NCI-H446 treated with DMSO at 0.1 percent for 48 hours (cell line): ENCODE measurements at places on chromosomes 7 and 10.

DNA sequence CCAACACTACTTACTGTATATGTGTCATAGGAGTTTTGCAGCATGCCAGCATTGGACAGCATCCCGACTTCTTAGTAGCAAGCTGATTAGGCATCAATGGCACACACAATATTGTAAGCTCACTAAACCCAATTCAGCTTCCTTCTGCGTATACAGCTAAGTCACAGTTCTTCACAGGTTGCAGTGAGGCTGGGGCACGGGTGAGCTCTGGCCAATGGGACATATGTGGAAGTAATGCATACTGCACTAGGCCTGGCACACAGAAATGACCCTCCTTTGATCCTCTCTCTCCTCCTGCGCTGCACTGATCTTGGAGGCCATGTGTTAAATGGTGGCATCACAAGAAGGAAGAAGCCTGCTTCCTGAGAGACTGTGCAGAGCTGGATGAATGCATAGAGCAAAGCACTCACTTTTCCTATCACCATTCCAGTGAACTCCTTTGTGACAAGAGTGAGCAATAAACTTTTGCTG lies 11.9 kb downstream of the RAB11FIP2 start:
- DNase-seq: no peak

- no peak for DNase-seq
Measured at GRCh38 chr10:108631332-108631731, 1292.0 kb downstream of the XPNPEP1 start.

DNA sequence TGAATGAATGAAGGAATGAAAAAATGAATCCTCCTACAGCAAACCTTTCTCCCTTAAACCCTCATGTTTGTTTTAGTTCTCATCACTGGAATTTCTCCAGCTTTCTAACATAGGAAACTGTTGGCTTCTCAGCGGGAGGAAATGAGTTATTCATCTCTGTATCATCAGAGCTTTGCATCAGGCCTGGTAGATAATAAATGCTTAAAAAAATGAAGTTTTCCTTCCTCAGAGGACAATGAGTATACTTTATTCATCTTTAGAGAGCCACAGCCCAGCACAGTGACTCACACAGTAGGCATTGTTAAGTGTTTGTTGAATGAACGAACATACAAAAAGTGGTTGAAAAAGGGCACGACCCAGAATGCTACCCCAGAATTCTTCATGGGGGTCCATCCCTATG lies 62.6 kb downstream of the COL13A1 start:
- DNase-seq: no peak

- DNase-seq: no peak
Measured at GRCh38 chr7:88915615-88916014, 120.1 kb upstream of the TEX47 start.

DNA sequence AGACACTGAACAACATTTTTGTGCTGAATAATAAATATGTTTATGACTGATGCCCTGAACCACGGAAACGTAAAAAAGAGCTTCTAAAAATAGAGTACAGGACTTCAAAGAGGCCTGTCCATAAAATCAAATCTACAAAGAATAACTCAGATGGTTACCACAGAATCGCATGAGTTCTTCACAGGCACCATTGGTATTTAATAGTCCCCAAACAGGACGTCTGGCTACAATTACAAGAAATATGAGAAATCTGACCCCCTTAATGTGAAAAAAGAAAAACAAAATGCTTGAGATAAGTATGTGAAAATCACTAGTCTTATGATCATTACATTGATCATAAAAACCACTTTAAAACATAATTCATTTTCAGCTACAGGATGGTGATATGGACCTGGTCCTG lies 20.8 kb downstream of the CYTH3 start:
- no peak for DNase-seq

DNA sequence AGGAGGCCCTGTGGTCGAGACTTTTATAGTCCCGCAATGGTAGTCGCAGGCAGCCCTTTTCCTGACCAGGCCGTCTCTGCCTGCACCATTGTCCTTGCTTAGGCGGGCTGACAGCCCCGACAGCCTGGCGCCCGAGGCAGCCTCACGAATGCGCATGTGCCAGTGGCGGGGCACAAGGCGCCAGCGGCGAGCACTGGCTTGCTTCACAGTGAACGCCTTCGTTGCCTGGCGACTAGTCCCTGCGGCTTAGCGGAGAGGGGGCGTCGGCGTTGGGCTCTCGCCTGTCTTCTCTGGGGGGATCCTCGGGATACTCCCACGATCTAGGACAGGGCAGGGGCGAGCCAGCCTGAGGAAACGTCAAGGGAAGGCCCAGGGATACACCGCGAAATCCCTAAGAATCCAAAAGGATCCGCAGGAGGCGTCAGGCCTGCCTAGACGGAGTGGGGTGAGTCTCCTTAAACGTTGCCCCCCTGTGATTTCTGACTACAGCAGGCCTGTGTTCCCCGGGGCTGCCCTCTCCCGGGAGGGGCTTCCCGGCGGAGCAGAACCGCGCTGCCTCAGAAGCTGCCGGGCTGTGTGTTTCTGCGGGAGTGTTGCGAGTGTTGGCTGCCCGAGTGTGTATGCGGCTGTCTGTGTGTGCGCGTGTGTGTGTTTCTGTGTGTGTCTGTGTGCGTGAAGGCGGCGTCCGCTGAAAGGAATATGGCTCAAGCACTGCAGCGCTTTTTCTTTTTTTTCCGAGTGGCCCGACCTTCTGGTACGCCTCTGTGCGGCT lies 20.5 kb upstream of the ZNF273 start:
- no peak for DNase-seq

DNA sequence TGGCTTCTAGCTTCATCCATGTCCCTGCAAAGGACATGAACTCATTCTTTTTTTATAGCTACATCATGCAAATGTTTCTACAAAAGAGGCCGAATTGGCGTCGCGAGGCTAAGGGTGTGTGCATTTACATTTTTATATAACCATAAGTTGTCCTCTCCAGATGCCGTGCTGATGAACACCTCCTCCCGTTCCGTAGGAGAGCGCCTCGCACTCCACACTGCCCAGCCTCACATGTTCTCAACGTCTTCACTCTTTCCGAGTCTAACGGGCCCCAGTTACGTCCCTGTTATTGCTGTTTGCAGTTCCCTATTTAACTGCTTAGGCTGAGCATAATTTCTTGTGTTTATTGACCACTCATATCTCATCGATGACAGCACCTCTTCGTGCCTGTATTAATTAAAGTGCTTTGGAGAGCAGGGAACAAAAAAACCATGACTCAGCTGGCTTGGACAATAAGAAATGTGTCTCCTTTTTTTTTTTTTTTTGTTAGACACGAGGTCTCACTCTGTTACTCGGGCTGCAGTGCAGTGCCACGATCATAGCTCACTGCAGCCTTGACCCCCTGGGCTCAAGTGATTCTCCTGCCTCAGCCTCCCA lies 113.5 kb upstream of the SDK1 start:
- DNase-seq: no peak

DNA sequence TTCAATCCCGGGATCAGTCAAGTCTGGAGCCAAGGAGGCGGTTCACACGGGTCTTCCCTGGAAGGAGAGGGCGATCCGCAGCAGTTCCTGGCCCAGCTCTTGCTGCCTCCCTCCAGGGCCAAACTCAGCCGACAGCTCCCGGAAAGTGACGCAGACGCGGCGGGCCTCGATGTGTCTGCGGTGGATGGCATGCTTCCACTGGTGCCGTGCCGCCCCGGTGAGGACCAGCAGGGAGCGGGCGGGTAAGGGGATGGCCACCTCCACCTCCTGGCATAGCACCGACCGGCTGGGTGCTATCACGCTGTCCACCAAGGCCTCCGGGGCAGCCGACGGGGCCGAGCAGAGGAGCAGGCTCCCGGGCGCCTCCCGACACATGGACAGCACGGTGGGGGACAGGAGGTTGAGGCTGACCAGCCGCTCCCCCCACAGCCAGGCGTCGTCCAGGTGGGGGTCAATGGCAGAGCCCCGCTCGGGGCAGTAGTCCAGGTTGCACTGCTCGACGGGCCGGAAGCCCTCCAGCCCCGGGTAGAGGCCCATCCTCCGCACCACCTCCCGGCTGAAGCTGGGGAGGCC lies 7.2 kb downstream of the ALKBH4 start:
- DNase-seq: no peak

- no peak for DNase-seq
Measured at GRCh38 chr10:101397140-101397539, 43.2 kb downstream of the BTRC start.

GRCh38 chr10:52011118-52011517 lies 303.0 kb upstream of the DKK1 start:
- no peak for DNase-seq

GRCh38 chr7:51021906-51022570 lies 239.3 kb upstream of the GRB10 start:
- DNase-seq: no peak

DNA sequence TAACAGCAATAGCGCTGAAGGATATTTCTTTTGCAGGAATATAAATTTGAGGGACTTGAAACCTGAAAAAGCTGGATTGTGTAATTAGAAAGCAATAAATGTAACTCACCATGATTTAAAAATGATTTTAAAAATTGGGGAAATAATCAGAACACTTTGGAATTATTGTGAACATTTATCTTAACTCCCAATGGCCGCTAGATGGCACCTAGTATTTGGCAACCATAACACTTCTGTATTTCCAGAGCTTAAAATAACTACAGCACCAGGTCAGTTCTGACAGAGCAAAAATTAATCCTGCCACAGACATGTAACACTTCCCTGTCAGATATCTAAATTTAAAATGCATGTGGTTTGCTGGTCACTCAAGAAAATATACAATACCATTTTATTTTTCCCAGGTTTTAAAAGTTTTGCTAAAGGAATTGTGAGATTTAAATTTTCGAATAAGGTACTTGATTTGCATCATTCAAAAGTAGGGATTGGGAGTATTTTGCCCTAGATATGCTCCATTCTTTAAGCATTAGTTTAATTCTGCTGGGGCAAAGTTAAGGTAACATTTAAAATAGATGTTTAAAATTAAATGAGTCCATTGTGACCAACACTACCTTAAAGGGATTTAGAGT lies 144.5 kb downstream of the PPP1R3A start:
- DNase-seq: peak; percentile 36

GRCh38 chr7:45259966-45260646 lies 102.5 kb downstream of the RAMP3 start:
- no peak for DNase-seq

- no peak for DNase-seq
Measured at GRCh38 chr10:50577681-50578350, 45.9 kb downstream of the SGMS1 start.

- no peak for DNase-seq
Measured at GRCh38 chr7:424961-425793, 94.5 kb downstream of the PDGFA start.

DNA sequence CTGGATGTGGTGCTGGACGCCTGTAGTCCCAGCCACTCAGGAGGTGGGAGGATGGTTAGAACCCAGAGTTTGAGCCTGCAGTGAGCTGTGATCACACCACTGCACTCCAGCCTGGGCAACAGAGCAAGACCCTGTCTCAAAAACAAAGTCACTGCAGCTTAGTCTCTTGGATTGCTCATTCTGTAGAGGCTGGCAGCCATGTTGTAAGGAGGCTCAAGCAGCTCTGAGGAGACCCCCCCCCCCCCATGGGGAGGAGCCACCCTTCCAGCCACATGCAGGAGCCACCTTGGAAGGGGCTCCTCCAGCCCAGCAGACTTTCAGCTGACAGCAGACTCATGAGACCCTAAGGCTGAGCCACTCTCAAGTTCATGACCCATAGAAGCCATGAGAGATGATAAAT lies 68.4 kb downstream of the FOXL3 start:
- no peak for DNase-seq

DNA sequence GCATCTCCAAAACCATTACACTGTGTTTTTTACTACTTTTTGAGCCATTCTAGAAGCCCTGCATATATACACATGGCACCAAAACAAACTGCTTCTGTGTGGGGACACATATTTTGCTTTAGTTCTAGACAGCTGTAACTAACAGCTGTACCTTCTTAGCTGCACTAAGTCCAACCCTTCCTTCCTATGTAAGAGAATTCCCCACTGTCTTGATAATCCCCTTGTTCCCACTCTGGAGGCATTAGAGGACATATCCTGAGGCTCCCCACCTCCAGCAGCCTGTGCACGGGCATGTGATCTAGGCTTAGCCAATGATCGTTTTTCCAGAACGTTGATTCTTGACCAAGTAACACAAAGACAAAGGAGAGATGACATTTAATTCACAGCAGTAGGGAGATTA lies 13.3 kb upstream of the CDK13 start:
- no peak for DNase-seq

DNA sequence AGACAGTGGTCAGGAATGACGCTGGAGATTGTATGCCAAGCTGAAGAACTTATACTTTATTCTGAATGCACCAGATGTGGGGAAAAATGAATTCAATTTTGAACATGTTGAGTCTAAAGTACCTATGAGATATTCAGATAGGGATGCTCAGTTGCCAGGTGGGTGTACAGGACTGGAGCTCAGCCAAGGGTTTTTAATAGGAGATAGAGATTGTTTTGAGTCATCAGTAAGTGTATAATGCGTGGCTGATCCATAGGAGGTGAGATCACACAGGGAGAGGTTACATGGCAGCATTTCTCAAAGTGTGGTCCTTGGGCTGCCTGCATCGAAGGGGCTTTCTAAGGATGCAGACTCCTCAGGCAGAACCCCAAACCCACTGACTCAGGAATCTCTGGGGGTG lies 6.8 kb upstream of the HIPK2 start:
- no peak for DNase-seq

- no peak for DNase-seq
Measured at GRCh38 chr10:122875843-122876466, 3.4 kb downstream of the FAM24B start.

GRCh38 chr7:2715341-2716231 lies 27.6 kb downstream of the AMZ1 start:
- no peak for DNase-seq

- DNase-seq: no peak
Measured at GRCh38 chr7:45073786-45074527, 14.8 kb downstream of the NACAD start.

GRCh38 chr10:26755443-26755903 lies 58.0 kb downstream of the PDSS1 start:
- no peak for DNase-seq

DNA sequence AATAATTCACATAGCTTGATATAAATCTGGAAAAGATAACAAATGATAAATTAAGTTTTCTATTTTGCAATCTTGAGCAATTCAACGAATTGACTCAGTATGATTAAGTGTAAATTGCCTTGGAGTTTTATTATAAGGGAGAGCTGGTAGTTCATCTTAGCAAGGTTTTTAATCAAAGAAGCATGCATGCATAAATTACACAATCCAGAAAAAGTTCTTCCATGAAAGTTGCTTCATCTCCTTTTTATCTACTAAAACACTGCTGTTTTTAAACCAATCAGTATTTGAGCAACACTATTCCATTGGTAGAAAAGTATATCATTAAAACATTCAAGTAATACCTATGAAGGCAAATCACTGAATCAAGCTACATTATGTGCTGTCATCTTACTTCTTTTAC lies 47.6 kb downstream of the POT1 start:
- no peak for DNase-seq
